ENCODE measurements at places on chromosomes 4 and X.

DNA sequence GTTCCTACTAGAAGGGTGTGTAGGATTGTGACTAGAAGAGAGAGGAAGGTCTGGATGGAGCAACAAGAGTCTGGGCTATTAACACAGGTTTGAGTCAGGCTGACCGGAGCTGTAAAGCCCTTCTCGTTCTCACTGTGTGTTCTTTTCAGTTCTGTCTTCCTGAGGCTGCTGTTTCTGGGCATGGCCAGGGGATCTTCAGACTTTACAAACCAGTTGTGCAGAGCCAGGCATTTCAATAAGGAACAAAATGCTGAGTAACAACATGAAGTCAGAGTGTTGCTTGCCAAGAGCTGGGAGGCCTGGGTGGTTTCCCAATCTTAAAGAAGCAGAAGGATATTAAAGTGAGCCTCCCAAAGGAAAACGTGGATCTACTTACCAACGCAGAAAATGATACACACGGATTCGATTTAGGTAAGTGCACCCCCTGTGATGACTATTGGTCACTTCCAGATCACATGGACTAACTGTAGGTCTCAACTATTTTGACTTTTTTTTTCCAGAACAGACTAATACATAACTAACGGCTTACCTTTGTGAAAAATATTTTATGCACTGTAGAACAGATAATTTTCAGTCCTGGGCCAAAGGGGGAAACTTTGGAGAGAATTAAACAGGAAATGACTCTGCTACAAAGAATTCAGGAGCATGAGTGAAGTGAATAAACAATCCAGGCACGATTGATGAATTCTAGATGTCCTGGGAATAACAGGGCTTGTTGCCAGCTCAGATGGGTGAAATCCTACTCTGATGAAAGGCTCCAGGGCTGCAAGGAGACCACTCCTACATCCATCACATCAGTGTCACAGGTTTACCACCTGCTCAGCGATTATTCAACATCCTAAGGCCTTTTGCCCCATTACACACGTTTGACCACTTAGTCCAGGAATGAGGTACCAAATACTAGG is 94.5 kb downstream of the ANXA3 start:
- no peak for DNase-seq

- DNase-seq = no peak
These were observed 22.7 kb upstream of the PLCXD1 start for GRCh38 chrX:258291-259040.

DNA sequence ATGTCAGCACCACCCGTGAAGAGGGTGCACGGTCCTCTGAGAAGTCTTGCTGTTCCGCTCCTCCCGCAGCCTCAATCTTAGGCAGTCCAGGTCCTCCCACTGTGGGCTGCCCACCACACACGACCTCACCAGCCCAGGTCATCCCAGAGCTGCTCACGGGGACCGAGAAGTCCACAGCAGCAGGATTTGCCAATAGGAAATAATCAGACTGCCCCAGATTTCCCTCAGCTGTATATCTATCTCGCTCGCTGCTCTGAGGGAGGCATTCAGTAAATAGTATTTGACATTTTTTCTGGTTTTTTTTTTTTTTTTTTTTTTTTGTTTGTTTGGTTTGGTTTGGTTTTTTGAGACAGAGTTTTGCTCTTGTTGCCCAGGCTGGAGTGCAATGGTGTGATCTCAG is 83.8 kb downstream of the STOX2 start:
- no peak for DNase-seq

GRCh38 chrX:77167993-77168392 is 279.2 kb upstream of the FGF16 start:
- DNase-seq = no peak

GRCh38 chr4:111174331-111174730 is 551.5 kb upstream of the PITX2 start:
- DNase-seq = no peak

DNA sequence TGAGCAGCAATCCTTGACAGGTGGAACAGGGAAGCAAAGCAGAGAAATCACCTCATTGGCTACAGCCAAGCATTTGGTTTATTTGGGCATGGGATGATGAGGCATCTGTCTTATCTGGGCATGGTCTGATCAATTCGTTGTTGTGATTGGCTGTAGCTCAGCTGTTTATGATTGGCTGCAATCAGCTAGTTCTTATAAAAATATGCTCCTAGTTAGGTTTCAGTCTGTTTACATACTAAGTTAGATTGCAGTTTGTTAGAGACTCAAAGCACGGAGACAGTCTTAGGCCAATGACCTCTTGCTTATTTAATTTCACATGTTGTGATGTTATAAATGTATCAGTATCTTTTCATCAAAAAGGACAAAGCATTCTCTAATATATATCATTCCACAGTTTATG is 312.0 kb downstream of the PDGFC start:
- DNase-seq = no peak

- DNase-seq = no peak
These were observed 5.1 kb upstream of the APLN start for GRCh38 chrX:129659861-129660260.

- DNase-seq = no peak
These were observed 82.4 kb upstream of the CLCN4 start for GRCh38 chrX:10074241-10074941.

- no peak for DNase-seq
These were observed 46.0 kb downstream of the TMA16 start for GRCh38 chr4:163540448-163540847.

DNA sequence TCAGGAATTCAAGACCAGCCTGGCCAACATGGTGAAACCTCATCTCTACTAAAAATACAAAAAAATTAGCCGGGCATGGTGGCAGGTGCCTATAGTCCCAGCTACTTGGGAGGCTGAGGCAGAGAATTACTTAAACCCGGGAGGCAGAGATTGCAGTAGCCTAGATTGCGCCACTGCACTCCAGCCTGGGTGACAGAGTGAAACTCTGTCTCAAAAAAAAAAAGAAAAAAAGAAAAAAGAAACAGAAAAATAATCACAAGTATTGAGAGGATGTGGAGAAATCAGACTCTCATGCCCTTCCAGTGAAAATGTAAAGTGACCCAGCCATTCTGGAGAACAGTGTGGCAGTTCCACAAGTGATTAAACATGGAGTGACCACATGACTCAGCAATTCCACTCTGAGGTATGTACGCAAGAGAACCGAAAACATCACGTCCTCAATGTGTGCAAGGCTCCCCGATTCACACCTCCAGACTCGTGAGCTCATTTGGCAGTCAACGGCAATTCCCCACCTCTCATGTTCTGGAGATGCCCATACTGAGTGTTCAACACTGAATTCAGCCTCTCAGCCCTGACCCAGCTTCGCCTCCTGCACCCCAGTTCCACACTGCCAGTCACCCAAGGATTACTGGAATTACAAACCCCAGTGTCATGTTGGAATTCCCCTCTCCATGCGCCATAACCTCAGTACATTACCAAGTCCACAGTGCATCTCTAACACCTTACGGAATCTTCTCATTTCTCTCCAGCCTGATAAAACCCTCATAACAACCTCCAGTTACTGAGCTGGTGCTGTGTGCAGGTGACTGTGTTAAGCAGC is 21.1 kb downstream of the ACOX3 start:
- peak; percentile 30 for DNase-seq

DNA sequence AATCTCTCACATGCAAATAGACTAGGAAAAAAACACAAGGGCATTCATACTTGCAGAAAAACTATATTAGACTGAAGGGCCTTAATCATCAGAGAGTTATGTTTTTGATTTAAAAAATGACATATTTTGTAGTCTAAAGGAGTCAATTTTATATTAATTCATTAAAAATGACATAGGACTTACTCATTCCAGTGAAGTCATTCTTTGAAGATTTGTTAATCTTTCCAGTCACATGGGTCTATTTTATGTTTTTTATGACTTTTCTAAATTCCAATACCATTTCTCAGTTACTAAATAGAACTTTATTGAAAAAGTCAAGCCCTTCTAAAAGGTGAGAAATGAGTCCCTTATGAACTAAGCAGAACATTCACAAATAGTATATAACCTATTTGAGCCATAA is 743.8 kb upstream of the INTU start:
- DNase-seq = no peak

GRCh38 chrX:40007131-40007755 is 90.5 kb downstream of the BCOR start:
- no peak for DNase-seq

GRCh38 chr4:72975488-72975784 is 94.1 kb downstream of the COX18 start:
- no peak for DNase-seq

- no peak for DNase-seq
These were observed 877.8 kb downstream of the FAM133A start for GRCh38 chrX:94551831-94552230.

DNA sequence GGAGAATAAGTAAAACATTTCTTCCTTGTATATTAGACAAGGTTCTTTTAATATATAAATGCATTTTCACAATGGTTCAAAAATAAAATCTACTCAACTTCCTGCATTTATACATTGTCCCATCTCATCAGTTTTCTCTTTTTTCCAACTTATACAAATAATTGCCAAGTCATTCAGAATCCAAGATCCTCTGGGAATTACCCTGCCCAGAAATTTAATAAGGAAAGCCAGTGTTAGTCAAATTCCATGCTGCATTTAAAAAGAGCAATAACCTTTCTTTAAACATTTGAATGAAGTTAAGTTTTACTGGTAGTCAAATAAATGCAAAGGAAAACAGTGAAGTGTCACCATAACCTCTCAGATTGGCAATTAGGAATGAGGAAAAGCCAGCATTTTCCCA is 357.9 kb downstream of the PPP3CA start:
- no peak for DNase-seq

All from stimulated activated CD4-positive, alpha-beta T cell treated with anti-CD3 and anti-CD28 coated beads, Interleukin-4, amount 100 ng/mL, for 1 hour (primary cell).